ENCODE measurements at places on chromosomes 7 and 10.

DNA sequence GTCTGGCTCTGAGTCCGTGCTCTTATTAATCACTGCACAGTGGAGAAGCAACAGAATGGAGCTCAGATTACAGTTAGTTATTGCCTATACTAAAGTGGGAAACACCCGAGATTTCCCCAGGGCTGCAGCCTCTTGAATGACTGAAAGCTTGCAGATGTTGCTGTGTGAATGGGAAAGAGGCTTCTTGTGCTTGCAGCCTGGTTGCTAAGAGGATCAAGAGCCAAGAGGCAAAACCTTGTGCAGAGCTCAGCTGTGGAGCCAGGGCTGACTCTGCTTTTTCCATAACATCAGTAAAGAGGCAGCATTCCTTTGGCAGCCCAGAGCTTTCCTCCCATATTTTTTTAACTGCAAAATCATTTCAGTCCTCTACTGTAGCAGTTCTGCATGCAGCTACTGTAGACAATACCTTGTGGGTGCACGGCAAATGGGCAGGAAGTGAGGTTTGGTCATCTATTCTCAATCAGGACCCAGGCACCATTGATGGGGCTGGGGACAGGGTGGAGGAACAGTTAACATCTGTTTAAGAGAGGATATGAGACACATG, 86.5 kb downstream of the RALA start:
- no peak for DNase-seq

GRCh38 chr7:20730611-20731010, 56.1 kb downstream of the SP8 start:
- no peak for DNase-seq

DNA sequence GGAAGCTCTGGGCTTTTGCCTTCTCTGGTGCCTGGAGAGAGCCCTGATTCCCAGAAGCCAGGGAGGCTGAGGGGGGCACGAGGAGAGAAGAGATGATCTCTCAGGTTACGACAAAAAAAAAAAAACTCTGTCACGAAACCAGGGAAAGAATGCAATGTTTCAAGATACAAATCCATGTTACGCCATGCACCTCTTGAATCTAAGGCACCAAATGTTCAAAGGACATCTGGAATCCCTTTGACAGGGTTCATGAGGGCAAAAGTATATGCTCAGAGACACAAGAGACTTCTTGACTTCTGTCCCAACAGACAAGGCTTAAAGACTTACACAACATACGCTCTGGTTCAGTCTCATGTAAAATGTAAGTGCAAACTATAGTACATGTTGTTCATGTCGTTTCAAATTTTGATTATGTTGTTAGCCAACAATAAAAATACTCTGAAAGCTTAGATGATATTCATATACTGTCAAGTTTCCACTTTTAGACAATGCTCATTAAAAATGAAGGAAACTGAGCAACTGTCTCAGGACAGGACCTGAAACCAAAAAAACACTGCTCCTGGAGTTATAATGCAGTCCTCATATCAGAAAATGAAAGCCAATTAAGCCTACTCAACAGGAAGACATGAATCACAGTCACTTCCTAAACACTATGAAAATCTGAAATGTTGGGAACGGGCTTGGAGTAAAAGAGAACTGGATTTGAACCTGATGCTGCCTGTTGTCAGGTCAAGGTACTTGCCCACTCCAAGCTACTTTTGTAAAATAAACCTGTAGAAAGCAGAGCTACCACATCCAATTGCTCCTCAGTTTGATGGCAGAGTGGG, 72.3 kb downstream of the CHCHD3 start:
- DNase-seq: no peak

DNA sequence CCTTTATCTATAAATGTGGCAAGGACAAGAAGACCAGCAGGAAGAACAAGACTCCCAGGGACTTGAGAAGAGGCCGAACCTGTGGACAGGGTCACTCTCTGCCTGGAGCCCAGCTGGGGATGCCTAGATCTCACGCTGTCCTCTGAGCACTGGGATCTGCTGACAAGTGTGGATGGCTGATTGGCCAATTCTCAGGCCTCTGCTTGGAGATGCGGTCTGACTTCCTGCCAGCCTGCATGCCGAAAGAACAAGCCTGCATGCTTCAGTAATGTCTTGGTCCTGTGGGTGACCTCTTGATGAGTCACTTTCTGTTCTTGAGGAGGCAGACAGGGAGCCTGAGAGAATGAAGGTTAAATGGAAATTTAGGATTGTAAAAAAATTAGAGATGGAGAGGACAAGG, 84.7 kb downstream of the TMEM178B start:
- no peak for DNase-seq

- DNase-seq: peak; percentile 46
These were observed 40.4 kb downstream of the PROSER2 start for GRCh38 chr10:11863353-11864109.

DNA sequence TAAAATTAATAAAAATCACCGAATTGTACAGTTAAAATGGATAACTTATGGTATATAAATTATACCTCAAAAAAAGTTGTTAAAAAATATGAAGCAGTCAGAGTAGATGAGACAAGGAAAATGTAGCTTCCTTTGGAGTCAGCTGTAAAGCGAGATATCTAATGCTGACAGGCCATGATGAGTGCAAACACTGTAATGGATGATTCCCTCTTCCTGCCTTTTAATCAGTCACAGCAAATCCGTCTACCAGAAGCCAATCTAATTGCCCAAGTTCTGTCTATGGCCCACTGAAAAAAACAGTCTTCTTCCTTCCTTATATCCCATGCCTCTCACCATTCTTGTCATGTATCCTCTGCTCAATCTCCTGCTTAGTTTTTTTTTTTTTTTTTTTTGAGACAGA, 59.9 kb upstream of the DNAJB12 start:
- DNase-seq: no peak

DNA sequence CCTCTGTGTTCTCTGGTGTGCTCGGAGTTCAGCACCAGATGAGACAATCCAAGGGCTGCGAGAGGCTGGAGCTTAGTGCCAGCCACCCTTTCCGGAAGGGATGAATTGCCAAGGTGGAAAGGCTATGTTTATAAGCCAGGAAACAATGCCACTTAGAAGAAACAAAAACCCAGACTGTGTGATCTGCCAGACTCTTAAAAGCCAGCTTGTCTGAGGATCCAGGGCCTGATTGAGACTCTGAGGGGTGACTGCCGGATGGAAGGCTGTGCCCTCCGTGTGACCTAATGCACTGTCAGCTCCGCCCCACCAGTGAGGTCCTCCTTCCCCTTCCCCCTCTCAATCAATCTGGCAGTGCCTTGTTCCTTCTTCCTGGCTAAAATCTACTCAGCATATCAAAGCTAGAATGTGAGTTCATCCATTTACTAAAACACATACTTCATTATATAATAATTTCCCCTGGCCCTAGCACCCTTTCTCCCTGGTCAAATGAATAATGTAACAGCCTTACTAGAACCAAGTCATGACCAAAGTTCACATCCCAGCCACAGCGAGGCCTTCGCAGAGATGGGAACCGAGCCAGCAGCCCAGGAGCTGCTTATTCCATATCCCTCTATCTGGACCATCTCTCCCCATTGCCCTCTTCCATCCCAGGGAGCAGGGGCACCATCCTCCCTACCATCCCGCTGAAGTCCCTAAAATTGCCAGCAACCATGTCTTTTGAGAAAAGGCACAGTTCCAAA, 25.5 kb downstream of the FAM107B start:
- no peak for DNase-seq

- DNase-seq: peak; percentile 5
These were observed 119.3 kb upstream of the SHH start for GRCh38 chr7:155931396-155932085.

GRCh38 chr10:18104223-18104872, 35.9 kb upstream of the CACNB2 start:
- DNase-seq: peak; percentile 36

Measured in activated CD4-positive, CD25-positive, alpha-beta regulatory T cell treated with anti-CD3 and anti-CD28 coated beads, Interleukin-2, amount 50 U/mL, for 72 hours (primary cell).